ENCODE measurements at places on chromosomes 7 and 10. TPM values are rescaled to one million over a fixed set of nuclear protein-coding genes. Genes with fewer than 3 reads are reported as not detected.

The CLDN4 gene
- 216 TPM for total RNA-seq

The RAMP3 gene
- total RNA-seq = not detected

The FAM24B gene
- 2.6 TPM for total RNA-seq

The ASZ1 gene
- total RNA-seq = not detected

All from placental epithelial cell (primary cell).